Amniotic epithelial cell (primary cell): ENCODE measurements at places on chromosomes 5 and 9.

DNA sequence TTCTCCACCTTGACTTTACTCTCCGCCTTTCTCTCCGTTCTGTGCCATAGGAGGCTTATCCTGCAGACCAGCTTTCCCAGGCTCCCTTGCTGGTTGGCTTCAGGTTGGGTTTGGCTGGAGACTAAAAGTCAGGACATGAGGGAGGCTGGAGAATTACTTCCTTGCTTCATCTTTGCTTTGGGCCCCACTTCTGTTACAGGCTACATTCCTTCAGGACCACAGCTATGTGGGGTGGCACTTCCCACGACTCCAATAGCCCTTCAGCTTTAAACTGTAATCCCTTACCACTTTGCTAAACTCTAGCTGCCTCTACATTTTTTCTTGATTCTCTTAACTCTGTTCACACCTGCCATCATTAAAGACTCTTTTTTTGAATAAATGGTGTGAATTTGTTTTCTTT, 186.7 kb upstream of the NR4A3 start:
- DNase-seq: peak; percentile 7

DNA sequence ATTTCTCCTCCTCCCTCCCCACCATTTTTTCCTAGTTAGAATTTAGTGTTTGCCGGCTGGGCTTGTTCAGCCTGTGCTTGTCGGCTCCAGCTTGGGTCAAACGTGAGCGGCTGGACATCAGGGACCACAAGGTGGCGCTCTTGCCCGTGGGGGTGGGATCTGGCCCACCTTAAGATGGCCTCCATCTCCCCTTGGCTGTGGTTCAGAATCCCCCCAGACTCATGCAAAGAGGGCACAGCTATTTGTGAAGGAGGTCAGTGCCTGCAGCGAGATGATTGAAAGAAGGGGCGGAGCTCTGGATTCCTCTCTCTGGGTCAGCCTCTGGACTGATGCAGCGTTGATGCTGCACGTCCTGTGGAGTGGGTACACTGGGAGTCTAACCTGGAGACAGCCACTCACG, 283.3 kb upstream of the TUT7 start:
- DNase-seq: peak; percentile 40

DNA sequence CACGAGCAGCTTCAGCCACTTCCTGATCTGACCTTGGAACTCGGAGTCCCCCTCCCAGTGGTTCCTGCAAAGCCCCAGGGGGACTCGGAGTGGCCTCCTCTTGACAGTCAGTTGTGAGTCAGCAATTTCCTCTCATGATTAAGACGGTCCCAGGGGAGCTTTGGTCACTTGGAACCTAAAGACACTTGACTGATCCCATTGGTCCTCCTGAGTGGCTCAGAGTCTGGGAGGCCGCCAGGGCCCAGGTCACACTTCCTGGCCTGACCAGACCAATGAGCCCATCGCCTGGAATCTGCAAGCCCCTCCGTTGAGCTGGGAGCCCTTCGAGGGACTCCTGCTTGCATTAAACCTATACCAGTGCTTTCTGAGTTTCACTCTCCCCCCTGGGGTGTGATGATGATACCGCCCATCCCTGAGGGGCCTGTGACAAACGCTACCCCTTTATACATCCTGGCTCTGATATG, 29.1 kb downstream of the TSPAN17 start:
- DNase-seq: no peak

- DNase-seq: no peak
Observed at GRCh38 chr9:75105841-75106240, 17.5 kb downstream of the OSTF1 start.

GRCh38 chr9:9574080-9574479, 1038.7 kb downstream of the PTPRD start:
- no peak for DNase-seq

DNA sequence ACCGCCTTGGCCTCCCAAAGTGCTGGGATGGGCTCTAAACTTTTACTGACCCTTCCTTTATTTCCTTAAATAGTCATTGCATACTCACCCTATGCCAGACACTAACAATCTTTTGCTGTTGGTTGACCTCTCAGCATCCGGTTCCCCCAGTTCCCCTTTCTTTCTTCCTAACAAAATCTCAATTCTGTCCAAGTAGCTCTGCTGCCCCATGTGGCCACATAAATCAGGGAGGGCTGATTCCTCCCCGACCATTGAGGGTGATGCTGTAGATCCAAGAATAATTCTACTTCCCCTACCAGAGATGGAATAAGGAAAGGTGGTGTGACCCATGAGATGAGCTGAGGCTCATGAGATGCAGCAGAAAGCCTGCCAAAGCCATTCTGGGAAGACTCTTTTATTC, 315.3 kb upstream of the MSX2 start:
- DNase-seq: no peak

DNA sequence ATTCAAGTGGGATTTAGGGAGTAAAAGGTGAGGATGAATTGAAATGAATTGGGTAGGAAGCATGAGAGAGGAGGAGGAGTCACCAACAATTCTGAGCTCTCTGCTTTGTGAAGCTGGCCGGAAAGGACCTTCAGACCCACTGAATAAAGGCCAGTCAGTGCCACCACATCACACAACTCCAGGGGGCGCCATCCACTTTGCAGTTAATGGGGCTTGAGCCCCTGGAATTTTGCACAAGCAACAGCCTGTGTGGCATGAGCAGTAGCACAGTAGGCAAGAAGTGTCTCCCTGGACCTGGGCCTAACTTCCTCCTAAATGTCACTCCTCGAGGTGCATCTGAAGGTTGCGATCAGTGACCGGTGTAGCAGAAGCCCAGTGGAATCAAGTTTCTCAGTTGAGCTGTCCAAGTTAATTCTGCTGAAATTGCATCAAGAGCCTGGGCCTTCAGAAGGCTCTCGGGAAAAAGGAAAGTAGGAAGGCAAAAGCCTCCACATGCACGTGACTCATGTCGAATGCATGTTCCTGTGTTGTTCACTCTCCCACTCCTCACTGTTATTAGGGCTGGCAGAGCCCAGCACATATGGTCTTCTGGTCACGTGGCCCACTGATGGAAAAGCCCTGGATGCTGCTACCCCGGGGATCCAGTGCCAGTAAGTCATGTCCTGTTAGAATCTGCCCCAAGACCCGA, 27.8 kb upstream of the GLIS3 start:
- DNase-seq: peak; percentile 66

GRCh38 chr5:174288439-174288838, 242.9 kb downstream of the NSG2 start:
- no peak for DNase-seq

DNA sequence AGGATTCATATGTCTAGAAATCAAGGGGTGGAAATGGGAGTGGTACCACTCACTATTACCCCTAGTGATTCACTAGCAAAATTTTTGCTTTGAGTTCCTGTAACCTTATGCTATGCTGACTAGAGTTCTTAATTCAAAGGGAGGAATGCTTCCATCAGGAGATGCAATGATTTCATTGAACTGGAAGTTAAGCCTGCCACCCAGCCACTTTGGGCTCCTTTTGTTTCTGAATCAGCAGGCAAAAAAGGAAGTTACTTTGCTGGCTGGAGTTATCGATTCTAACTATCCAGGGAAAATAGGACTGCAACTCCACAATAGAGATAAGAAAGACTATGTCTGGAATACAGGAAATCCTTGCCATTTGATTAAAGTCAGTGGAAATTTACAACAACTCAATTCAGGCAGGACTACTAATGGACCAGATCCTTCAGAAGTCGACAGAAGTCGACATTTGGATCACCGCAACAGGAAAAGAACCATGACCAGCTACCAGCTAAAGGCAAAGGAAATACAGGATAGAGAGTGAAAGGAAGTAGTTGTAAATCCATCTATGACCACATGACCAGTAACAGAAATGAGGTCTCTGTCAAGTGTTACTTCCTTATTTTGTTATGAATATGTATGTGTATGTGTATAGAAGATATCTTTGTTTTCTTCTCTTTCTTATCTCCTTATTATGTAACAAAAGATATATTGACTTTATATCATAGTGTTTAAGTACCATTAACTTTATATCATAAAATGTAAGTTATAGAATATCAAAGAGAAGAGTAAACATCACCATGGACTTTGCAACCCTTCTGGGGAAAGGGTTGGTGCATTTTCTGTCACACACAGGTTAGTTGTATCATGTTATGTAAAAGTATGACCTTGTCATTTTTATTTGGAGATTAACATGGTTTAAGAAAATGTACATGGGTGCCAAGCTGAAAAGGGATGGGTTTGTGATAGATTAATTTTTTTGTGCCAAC, 198.7 kb upstream of the HAPLN1 start:
- DNase-seq: no peak

GRCh38 chr5:81180780-81181460, 52.2 kb upstream of the CKMT2 start:
- DNase-seq: no peak

GRCh38 chr9:137095664-137096517, 9.1 kb downstream of the MAN1B1 start:
- DNase-seq: no peak

DNA sequence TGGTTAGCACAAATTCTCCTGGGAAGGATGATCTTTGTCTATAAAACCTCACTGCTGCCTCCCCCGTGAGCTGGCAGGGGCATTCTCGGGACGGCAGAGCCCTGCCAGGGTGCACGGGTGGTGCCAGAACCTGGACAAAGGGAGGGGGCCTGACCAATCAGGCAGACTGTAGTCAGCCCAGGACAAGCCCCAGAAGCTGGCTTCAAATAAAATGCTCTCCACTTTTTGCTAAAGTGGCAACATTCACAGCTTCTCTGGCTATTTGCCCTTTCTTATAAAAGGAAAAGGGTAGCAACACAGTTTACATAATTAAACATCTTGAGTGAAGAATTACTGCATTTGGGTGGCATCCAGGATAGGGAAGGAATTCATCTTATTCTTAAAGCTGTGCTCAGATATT, 14.4 kb downstream of the IL9 start:
- DNase-seq: no peak

GRCh38 chr9:100049551-100049950, 49.2 kb downstream of the ERP44 start:
- DNase-seq: no peak

DNA sequence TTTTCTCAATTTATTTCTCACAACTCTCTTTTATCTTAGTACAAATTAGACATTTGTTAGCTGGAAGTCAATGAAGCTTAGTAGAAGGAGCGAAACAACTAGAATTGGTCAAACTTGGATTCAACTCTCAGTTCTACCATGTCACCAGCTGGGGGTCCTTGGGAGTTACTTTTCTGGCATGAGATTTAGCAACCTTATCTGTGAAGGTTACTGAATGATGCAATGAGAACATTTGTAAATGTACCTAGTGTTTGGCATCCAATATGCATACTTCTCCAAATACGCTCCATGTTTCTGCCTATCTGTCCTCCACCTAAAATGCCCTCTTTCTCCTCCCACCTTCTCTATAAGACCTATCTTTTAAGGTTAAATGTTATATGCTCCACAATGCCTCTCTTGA, 6.3 kb downstream of the HNRNPA0 start:
- DNase-seq: no peak

DNA sequence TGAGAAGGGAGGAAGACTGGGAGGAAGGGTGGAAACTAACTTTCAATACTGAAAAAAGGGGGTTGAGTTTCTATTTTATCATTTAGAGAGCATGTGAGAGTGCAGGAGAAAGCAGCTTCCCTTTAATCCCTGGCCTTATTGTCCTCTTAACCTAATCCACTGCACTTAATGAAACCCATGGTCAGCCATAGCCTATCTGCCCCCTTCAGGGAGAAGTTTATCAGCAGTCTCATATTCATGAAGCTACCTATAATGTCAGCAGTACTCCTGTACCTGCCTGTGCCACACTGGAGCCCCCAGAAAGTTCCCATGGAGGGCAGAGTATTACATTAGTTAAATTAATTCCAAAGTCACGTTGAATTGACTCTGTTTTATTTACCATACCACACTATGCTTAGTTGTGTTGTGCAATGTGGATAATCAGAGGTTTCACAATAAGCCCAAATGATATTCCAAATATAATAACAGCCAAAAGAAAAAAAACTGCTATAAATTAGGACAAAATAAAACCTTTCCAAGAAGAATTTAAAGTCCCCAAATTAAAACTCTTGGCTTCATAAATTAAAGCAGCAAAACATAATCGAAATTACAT, 62.9 kb downstream of the MUSK start:
- DNase-seq: peak; percentile 52

DNA sequence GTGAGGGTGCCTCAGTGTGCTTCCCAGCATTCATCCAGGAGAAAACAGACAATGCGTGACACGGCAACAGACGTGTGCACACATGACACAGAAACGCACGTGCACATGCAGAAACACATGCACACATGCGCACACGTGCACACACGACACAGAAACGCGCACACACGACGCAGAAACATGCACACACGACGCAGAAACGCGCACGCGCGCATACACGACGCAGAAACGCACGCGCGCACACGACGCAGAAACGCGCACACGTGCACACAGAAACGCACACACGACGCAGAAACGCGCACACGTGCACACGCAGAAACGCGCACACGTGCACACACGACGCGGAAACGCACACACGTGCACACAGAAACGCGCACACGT, 16.5 kb downstream of the TPPP start:
- no peak for DNase-seq

- DNase-seq: peak; percentile 42
Observed at GRCh38 chr5:57504357-57504756, 21.7 kb upstream of the ACTBL2 start.

DNA sequence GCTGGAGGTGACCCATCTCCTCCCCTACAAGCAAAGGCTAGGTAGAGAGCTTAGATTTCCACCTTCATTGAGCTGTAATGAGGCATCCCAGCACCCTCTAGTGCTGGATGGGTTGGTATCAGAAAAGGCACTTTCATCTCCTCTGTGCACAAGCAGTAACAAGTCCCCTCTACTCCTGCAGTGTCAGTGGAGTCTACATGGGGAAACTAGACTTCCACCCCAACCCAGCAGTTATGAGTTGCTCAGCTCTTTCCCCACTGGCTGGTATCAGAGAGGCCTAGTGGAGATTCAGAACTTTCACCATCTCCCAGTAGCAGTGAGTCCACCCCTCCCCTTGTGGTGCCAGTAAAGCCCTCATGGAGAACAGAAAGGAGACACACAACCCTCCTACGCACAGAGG, 17.9 kb downstream of the FCN1 start:
- DNase-seq: peak; percentile 30

DNA sequence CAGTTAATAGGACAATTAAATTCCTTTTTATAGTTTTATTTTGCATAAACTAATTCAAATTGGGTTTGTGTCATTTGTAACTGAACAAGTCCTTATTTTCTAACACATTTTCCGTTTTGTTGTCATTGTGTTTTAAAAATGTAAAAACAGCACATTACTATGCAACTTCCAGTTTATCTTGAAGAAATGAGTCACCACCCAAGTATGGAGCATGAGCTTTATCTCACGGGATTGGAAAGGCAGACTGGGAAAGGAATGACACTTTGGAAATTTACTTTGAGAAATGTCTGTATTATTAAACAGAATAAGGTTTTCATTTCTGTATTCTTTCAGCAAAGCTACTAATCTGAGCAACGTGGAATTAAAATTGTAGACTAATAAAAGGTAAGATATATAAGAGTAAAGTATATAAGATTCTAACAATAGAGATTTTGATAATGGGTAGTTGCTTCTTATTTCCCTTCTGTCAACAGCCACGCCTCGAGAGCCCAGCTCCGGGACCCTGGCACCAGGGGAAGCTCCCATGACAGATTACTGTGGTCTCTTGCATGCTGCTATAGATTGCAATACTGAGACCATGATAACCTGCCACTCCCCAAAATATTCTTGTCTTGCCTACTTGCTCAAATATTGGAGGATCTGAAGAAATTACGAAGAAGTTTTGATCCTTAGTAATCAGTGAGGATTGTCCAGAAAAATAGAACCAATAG, 433.1 kb downstream of the CHSY3 start:
- peak; percentile 82 for DNase-seq

- no peak for DNase-seq
Observed at GRCh38 chr9:134436379-134436762, 110.1 kb downstream of the RXRA start.
